ENCODE measurements at places on chromosomes 1 and 21.

GRCh38 chr1:93844262-93845045 is 34.6 kb downstream of the DNTTIP2 start:
- DNase-seq, result no peak

DNA sequence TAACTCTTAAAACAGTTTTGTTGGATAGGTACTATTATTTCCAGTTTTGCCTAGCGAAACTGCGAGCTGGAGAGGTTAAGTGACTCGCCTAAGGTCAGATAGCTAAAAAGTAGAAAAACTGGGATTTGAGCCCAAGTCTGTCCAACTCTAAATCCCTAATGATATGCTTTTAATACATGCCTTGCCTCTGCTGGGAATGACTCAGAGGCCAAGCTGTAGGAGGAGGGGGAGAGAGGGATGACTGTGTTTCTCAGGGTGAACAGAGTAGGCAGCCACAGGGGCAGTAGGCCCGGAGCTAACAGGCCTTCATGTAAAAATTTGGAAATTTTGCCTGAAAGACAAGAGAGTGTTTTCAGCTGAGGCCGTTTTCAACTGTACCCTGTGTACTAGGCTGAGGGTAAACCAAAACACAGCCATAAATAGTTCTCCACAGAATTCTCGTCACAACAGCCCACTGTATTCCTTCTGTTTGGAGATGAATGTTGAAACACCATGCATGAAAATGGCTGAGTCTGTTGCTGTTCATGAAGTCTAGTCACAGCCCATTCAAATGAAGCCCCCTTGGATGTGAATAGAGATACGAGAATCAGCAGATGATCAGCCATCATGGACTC is 107.5 kb upstream of the HOOK1 start:
- no peak for DNase-seq

DNA sequence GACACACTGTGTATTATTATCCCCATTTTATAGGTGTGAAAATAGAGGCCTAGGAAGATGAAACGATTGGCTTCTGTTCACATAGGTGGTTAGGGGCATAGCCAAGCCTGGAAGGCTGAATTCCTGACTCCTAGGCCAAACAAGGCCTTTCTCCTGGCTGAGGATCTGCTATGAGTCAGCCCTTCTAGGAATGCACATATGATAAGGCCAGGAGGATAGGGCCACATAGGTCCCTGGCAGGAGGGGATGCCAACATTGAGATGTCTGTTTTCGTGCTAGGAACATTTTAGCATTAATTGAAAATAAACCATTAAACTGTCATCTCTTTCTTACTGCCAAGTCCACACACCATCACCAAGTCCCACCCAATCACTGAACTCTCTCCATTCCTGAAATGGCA is 9.2 kb downstream of the CSMD2 start:
- DNase-seq, result no peak

DNA sequence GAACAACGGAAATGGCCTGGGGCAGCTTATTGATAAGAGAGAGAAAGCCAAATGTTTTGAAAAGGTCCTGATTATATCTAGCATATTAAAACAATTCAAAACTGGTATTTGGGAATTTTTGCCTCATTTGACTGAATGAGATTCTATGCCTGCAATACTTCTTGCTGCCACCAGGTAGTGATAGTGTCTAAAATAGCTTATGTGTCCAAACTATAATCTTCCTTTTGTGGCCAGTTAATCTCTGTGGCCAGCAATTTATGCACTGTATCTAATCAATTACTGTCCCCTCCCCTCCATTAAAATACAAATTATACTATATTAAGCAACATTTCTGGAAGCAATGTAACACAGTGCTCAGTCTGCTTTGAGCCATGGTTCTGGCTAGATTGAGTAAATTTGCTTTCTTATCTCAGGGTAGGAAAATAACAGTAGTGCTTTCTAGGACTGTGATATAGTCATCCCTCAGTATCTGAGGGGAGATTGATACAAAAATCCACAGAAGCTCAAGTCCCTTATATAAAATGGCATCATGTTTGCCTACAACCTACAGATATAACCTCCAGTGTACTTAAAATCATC is 91.8 kb downstream of the FOXD2 start:
- DNase-seq, result no peak

- DNase-seq, result no peak
Measured at GRCh38 chr21:20163167-20163566, 835.0 kb upstream of the NCAM2 start.

DNA sequence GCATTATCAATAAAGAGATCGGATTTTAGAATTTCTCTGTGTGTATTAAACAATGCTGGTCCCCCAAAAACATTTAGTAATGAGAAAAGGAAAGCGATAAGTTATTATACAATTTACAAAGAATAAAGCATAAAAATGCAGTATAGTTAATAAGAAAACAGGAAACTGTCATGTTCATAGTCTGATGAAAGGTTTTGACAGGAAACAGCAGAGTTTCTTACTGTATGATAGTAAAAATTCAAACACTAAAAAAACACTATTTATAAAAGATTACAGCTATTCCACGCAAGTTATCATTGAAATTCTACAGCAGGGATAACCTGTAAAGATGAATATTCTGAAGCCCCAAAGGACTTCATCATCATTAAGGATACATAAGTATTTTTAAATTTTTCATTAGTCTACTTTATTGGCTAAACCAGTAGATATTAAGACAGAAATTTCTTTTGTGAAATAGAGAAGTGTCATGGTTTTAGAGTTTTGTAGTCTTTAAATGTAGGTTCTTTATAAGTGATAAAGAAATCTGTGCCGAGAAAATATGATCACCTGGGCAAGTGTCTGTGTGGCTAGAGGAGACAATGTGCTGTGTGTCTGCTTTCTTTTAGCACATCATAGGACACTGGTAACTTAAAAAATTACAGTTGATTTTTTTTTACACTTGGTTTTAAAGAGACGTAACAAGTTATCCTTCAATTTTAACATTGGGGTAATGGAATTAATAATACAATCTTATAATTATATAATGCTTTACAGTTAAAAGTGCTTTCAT is 49.7 kb upstream of the GFI1 start:
- no peak for DNase-seq

DNA sequence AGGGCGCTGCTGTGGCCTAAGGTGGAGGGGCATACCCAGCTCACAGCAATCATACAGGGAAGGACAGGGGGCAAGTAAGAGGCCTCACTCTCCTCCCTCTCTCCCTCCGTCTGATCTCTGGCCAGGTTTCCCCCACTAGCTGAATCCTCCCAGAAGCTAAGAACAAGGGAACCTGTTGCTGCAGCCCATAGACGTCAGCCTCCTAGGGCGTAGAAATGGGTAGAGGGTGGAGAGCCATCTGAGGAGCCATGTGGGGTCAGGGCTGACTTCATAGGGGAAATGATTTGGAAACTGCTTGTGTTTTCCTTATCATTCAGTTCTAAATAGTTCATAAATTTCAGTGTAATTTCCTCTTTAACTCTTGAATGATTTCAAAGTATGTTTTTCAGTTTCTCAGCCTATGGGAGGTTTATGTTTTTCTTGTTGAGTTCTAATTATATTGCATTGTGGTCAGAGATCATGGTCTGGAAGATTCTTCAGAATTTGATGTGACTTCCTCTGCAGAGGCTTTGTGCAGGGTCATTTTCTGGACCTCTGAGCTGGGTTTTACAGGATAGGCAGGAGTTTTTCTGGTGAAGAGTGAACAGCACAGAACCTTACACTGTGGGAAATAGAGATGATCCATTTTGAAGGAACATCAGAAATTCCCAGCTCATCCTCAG is 2.3 kb upstream of the MOB3C start:
- DNase-seq, result no peak

GRCh38 chr1:65265296-65265650 is 44.1 kb upstream of the DNAJC6 start:
- DNase-seq, result no peak

- DNase-seq, result no peak
Measured at GRCh38 chr21:41466024-41466820, 40.2 kb downstream of the MX1 start.

DNA sequence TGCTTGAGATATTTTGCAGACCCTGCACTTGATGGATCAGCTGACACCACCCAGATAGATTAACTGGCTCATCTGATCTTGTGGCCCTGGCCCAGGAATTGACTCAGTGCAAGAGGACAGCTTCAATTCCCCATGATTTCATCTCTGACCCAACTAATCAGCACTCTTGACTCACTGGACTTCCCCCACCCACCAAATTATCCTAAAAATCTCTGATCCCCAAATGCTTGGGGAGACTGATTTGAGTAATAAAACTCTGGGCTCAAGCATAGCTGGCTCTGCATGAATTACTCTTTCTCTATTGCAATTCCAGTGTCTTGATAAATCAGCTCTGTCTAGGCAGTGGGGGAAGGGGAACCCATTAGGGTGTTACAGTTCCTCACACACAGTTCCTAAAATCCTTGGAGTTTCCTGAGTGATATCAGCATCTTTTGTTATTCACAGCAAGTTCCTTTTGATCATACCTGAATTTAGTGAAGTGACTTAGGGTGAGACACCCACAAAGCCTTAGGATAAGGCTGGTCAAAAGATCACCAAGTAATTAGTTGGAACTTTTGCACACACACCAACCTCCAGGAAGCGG is 104.2 kb downstream of the COP1 start:
- DNase-seq, result no peak

DNA sequence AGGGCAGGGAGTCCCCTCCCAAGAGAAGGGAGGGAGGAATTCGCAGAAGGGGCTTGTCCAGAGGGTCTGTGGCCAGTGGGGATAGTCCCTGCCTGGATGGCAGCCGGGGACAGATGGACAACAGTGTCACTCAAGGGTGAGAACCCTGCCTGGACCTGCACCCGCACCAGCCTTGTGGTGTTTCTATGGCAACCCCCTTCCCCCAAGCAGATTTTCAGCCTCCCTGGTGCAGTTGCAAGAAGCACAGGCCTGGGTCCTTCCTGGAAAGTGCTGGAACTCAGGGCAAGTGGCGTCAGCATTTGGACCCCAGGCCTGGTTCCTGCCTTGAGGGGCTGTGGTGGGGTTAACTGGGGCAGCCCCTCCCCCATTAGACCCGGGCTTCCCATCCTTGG is 83.8 kb upstream of the ACTL8 start:
- DNase-seq, result no peak

DNA sequence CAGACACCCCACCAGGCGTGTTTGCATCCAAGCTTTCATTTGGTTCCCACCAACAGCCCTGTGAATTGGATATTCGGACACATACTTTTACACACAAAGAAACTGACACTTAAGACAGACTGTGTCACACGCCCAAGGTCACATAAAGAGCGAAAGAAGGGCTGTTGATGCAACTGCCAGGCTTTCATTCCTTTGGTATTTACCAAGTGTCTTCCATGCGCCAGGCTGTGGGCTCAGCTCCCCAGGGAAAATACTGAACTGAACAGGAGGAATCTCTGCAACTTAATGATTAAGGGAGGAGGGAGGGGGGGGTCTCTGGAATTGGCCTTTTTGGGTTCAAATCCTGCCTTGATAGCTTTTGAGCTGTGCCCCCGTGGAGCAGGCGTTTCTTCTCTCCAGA is 122.8 kb downstream of the ACTL8 start:
- DNase-seq, result no peak

DNA sequence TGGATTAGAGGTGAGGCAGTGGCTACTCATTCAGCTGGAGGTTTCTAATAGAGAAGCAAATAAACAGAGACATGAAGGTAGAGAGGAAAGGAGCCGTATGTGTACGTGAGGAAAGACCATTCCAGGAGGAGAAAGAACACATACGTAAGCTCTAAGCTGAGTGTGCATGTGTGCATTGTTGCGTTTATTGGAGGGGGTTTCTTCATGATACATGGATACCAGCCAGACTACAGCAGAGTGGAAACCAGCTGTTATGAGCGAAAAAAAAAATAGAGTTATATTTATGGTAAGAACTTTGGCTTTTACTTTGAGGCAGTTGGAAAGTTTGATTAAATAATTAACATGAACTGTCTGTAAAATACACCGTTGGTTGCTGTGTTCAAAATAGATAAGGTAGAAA is 173.4 kb upstream of the RGS18 start:
- DNase-seq, result no peak

DNA sequence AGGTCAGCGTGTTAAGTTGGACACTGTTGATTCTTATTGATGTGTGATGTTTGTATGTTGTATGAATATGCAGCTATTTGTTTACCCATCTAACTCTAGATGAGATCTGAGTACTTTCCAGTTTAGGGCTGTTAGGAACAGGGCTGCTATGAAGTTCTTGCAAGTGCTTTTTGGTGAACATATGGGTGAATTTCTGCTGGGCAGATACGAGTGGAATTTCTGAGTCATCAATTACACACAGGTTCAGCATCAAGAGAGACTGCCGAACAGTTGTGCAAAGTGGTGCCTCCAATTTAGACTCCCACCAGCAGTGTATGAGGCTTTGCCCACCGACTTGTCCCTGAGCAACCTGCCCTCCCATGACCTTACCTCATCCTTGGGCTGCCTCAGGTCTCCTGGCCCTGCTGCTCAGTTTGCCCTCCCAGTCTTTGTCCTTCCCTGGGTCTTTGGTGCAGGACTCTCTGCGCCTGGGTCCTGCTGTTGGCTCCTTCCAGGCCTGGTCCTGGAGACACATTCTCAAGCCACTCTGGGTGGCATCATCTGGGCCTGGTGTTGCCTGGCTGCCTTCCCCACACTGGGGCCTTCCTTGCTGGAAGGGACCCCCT is 343.6 kb downstream of the PTPRU start:
- DNase-seq, result no peak

DNA sequence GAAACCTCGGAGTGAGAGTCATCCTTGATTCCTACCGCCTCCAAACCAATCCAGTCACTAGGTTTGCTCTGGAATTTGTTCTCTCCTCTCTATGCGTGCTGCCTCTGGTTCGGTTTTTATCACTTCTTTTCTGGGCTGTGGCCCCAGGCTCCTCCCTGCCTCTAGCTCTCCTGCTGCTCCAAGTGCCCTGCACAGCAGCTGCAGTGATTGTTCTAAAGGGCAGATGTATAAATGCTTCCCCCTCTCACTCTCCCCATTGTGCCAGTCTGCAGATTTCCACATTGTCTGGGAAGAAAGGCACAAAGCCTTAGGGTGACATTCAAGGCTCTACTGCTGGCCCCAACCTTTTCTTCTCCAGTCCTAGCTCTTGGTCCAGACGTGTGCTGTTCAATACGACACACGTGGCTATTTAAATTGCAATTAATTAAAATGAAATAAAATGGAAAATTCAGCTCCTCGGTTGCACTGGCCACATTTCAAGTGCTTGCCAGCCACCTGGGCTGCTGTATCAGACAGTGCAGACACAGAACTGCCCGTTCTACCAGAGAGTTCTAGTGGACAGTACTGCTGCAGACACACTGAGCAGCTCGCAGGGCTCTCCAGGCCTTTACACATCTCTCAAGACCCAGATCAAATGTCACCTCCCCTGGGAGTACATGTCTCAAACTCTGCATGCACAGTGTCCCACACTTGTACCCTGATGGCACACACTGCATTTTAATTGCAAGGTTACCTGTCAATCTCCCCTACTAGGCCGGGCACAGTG is 12.4 kb downstream of the TRIM62 start:
- DNase-seq, result no peak
